Right renal pelvis (tissue), 4 donors: ENCODE measurements at places on chromosomes 6 and 20. TPM values are rescaled to one million over a fixed set of nuclear protein-coding genes. Genes with fewer than 3 reads are reported as not detected.

DNA sequence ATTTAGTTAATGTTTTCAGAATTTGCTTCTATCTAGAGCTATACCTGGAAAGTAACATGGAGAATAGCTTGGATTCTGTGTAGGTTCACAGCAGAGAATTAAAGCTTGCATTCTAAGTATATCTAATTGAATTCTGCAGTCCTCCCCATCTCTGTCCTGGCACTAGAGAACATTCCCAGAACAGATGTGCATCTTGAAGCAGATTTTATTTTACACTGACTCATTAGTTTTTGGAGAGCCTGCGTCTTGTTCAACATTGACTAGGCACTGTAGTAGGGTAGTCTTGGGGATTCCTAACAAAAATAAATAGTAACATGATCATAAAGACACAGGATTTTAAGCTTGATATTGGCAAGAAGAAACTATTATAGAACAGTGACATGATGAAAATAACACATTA lies 36.2 kb upstream of the BAG2 start:
- no peak for DNase-seq

DNA sequence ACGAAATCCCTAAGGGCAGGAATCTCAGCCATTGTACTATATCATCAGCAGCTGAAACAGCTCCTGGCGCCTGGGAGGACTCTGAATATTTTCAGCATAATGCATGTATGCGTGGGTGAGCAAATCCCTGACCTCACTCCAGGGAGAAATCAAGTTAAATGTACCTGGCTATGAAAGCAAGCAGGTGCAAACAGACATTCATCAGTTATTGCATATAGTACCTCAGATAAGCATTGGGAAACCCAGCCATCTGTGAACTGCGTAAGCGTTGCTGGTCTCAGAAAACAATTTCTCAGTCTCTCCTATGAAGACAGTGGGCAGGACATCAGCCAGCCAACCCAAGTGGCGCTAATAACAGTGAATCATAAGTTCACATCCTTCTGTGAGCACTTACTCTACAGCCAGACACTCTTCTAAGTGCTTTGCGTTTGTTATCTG lies 622.6 kb downstream of the EPM2A start:
- DNase-seq, result no peak

The MARCKS gene
- polyA plus RNA-seq, result 308 TPM

GRCh38 chr20:40812415-40812925 lies 123.4 kb upstream of the MAFB start:
- no peak for DNase-seq

The TRIM31 gene
- polyA plus RNA-seq, result not detected
